ENCODE measurements at places on chromosomes 1 and 21.

DNA sequence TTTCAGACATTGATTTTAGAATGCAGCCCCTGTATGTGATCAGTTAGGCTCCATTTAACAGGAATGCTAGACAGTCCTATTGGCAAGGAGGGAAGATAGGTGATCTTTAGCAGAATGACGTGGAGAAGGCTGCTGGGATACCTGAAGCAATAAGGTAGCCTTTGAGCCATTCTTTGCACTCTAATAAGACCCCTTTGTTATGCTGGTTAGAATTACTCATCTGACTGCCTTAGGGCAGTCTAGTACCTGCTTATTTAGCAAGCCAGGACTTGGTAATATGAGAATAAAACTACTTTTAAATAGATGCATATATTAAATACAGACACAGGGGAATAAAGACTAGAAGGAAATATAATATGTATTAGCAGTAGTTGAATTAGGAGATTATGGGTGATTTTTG, 29.1 kb downstream of the NGF start:
- no peak for DNase-seq

GRCh38 chr1:25462732-25463131, 32.0 kb downstream of the MACO1 start:
- DNase-seq = no peak

GRCh38 chr1:2229911-2230731, 2.0 kb downstream of the SKI start:
- DNase-seq = no peak

DNA sequence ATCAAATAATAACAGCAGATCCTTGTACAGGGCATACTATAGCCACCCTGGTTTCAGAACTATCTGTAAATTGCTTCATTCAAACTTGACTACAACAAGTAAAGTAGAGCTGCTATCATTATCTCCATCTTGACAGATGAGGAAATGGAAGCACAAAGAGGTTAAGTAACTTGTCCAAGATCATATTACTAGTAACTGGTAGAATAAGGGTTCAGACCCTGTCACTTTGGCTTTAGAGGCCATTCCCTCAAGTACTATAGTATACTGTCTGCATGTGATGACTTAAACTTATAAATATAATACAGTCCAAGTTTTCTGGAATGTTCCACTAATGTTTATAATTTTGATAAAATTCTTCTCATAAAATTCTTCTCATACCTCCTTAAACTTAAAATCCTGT, 24.8 kb downstream of the PGM1 start:
- DNase-seq = no peak

DNA sequence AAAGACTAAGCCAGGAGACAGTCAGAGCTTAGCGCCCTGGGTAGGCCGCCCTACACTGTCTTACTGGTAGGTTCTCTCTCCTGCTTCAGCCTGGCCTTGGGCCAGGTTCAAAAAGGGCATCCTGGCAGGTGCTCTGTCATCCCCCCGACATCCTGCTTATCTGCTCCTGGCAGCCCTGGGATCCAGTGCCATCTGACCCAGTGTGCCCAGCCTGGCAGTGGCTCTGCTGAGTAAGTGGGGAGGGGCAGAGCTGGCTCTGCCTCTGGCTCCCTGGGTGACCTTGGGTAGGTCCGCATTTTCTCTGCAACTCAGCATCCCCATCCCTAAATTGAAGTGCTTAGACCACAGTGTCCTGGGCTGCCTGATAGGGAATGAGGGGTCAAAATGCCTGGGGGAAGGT, 549.9 kb downstream of the PTPRU start:
- no peak for DNase-seq

GRCh38 chr1:10948463-10948775, 64.0 kb upstream of the TARDBP start:
- DNase-seq = no peak

DNA sequence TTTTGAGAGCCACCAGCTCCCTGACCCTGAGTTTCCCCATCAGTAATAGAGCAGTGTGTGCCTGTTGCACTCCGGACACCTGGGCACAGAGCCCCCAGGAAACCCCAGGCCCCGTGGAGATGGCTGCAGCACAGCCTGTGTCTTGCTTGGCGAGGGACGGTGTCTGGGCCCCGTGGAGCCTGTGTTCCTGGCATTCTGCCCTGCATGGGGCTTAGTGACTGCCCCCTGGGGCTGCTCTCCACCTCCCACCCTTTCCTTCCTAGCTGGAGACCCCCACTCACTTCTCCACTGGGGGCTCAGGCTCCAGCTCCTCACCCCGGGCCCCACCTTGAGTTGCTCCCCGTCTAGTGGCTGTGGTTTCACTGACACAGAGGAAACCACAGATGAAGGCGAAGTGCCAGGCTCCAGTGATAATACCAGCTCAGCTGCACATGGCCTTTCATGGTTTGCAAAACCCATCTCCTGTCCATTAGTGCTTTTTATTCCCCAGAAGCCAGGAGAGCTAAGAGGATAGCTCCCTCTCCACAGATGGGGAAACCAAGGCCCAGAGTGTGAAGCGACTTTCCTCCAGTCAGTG, 39.4 kb downstream of the DMRTB1 start:
- DNase-seq = no peak

- DNase-seq = no peak
These were observed 4.8 kb upstream of the IRF6 start for GRCh38 chr1:209810783-209811182.

DNA sequence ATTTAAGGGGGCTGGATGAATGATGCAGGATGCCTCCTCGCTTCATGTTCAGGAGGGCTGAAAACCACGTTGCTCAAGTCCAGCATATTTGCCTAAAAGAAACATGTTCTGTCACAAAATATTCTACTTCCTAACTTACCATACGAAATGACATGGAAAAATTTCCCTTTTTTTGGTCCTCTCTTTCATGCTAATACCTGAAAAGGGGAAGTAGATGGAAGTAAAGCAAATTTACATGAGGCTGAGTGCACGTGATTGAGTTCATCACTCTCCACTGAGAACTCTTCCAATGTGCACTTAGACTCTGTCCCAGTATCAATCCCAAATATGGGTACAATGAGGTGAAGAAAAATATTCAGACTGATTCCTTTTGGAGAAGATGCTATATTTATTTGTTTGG, 23.0 kb downstream of the XCL2 start:
- no peak for DNase-seq

DNA sequence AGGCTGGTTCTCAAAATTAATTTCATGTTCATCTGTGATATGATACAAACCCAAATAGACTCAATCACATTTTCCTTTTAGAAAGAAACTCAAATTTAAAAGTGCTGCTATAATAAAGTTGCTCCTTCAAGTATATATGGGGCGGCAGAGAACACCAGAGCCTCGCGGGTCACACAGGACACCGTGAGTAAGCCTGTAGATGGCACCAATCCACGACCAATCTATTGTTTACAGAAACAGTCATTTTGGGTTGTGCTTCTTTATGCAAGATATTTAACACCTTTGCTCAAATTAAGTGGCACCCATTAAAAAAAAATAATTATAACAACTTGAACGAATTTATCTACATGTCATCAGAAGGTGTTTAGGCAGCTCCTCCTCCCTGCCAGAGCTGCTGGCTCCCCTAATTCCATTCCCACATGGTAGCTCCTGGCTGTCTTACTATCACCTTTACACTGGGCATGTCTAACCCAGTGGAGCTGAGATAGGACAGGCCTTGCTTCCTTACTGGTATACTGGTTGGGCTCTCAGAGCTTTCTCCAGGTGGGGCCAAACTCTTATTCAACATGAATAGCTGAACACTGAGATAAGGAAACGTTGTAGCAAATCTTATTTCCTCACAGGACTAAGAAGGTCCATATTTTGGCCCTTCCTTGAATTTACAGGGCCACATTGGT, 287.0 kb downstream of the SDCCAG8 start:
- no peak for DNase-seq

DNA sequence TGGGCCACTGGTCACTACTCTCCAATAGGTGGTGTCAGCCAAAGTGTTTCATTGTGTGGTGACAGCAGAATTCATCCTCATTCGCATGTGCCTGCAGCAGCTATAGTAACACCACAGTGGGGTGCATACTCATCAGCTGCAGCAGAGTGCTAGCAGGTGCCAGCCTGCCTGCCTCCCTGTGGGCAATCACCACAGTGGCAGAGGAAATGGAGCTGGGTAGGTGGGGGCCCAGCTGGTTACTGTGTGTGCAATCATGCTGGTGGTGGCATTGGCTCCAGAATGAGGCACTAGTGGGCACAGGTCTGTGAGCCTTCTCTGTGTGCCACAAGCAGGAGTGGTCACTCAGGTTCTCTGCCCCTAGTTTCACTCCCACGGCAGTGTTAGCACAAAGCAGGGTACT, 579.2 kb downstream of the PTPRC start:
- no peak for DNase-seq

GRCh38 chr1:7002728-7003127, 217.5 kb downstream of the CAMTA1 start:
- no peak for DNase-seq

GRCh38 chr1:230144010-230144614, 77.1 kb downstream of the GALNT2 start:
- no peak for DNase-seq
